Esophagus mucosa (tissue), 1 donor: ENCODE measurements at places on chromosomes 16 and 17.

DNA sequence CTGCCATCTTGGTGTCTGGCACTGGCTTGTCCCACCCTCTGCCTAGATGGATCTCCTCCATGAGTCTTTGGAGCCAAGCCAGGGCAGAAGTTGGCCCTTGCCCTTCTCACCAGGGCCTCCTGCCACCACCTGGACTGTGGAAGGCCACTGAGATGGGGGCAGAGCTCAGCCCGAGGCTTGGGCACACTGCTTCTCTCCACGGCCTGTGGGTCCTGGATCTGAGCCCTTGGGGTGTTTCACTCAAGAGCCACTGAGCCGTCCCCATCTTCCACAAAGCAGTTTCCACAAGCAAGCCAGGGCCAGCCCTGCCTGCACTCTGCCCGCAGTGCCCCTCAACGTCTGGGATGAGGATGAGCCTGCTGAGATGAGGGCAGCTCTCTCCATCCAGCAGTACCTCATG, 16.7 kb upstream of the CD300A start:
- no peak for ATAC-seq

DNA sequence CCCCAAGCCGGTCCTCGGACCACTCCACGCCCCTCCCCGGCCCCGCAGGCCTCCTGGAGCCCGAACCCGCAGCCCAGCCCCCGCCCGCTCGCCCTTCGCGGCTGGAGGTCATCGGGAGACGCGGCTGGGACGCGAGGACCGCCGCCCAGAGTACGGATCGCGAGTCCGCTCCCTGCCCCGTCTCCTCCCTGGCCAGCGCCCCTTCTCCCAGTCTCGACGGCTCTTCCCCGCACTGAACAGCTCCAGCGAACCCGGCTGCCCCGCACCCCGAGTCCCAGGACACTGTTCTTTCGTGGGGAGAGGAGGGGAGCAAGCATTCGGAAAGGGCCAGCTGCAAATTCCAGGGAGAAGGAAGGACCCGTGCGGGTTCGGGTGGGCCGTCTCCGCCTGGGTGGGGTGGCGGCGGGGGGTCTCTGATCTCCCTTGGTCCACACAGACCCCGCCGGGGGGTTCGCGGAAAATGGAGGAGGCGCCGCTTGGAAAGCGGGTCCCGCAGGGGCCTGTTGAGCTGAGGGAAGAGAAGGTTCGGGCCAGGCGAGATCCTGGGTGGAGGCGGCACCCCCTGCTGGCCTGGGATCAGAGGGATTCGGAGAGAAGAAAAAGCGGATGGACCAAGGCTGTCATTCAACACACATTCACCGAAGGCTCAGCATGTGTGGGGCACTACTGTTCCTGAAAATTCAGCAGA, 632 bp upstream of the RTN4RL1 start:
- peak; percentile 25 for ATAC-seq

- ATAC-seq: peak; percentile 71
Measured at GRCh38 chr16:83793179-83793578, 14.6 kb upstream of the HSBP1 start.

GRCh38 chr17:53844491-53845107, 21.9 kb downstream of the KIF2B start:
- no peak for ATAC-seq

DNA sequence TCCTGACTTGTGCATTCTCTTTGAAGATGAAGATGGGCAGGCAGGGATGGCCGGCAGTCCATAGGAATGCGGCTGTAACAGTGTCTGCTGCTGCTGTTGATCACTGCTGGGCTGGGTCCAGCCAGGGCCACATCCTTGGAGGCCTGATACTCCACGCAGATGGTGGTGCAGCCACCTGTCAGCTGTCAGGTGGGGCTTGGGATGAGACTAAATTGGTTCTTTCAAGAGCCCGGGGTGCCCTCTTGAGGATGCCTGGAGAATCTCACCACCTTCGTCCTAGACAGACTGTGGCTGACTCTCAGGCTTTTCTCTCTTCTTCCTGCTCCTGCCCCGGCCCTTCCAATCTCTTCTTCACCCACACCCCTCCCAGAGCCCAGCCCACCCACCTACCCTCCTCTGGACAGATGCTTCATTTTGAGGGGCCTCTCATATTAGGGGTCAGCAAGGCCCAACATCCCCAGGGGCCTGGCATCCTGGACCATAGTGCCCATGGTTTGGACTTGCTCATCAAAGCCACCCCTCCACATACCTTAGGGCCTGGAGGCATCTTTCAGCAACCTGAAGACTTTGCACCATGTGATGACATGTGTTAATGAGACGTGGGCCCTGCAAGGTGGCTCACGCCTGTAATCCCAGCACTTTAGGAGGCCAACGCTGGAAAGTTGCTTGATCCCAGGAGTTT, 19.1 kb downstream of the OSBPL7 start:
- ATAC-seq: peak; percentile 74

- no peak for ATAC-seq
Measured at GRCh38 chr16:27232061-27232900, 29.0 kb downstream of the KDM8 start.

DNA sequence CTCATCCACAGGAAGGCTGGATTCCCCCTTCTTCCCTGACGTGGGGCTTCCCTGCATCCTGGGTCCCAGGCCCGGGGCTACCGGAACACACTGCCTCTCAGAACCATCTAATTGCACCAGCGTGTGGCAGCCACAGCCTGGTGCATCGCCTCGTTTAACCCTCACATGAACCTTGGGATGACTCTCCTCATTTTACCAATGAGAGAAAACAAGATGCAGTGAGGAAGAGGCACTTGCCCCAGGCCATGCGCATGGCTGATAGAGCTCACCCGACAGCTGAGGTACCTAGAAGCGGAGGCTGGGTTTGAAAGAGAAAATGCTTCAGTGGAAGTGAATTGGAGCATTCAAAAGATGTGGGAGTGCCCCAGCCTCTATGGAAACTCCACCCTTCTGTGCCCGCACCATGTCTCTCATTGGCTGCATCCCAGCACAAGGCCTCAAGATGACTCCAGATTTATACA, 162.3 kb downstream of the KATNIP start:
- ATAC-seq: no peak

DNA sequence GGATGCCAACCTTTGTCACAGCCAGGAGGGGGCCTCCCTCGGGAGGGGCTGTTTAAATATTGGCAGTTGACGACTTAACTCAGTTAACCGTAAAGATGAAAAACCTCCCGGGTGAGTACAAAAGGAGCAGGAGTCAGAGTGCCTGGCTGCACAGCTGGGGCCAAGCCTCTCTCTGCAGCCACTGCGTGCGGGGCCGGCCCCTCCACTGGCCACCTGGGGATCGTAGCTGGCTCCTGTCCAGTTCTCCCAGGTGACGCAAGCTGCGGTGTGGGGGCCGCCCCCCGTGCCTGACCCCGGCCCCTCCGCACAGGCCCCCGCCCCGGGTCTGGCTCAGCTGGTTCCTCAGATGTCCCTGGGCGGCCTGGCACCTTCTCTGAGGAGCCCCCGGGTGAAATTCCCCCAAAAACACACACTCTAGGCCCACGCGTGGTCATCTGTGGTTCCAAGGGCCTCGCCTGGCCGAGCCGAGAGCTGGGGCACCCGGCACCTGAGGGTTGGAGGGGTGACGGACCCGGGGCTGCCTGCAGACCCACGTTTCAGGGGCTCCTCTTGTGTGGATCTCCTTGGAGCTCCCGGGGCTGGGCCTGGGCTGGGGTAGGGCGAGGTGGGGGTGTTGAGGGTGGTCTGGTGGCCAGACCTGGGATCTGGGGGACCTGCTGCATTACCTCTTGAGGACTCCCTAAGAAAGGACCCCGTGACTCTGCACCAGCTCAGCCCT, 7.4 kb upstream of the CACNA1H start:
- no peak for ATAC-seq

DNA sequence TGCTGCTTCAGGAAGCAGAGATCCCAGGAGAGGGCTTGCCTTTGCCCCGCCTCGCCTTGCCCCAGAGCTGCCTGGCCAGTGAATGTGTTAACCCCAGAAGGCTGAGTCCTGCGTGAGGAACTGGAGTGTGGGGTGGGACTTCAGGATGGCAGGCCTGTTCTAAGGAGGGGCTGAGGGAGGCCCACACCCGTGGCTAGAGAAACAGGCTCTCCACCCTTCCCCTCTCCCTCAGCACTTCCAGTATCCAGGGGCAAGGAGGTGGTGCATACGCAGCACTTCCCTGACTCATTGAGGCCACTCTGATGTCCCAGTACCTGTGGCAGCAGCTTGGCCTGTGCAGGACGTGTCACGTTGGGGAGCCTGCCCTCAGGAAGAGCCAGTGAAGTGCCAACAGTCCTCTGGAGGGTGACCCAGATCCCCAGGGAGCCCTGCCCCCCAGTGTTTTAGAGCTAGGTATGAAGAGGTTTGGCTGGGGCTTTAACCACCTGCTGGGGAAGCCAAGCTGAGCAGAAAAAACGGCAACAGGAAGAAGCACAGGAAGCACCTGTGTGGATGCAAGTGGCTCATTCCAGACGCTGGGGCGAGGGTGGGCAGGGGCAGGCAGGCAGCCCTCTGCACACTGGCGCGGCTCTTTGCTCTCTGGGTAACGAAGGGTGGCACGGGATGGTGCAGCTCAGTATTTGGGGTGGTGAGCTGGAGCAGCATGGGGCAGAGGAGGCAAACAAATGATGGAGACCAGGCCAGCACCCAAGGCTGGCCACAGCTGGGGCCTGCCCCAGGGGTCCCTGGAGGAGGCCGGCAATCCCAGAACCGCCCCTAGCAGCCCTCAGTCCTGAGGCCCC, 14.7 kb upstream of the CTCF start:
- peak; percentile 74 for ATAC-seq

DNA sequence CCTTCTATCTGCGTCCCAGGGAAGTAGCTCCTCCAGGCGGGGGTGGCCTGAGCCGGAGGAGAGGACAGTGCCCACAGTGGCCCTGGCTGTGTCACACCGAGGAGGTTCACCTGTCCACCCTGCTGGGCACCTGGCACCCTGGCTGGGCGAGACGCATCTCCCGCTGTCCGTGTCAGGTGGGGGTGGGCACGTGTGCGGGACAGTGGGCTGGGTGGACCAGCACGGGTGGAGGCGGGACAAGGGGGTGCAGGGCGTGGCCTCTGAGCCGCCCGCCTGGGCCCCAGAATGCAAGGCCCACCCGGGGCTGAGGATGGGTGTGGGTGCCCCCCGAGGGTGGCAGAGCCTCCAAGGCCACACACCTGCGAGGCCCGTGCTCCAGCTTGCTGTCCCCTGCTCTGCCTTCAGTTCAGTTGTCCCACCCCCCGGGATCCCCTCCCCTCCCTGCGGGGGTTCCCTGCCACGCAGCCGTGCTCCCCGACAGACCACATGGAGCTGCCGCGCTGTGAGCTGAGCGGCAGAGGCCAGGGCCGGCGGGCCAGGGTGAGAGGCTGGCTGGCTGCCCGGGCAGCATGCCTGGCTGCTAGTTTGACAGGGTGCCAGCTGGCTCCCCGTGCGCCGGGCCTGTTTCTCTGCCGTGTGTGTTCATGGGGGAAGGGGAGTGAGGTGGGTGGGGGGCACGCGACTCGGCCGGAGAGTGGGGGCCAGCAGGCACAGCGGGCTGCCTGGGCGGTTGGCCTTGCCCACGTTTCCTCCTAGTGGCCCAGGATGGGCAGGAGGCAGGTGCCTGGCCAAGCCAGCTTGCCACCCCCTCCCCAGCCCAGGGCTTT, 33.9 kb downstream of the BAHCC1 start:
- peak; percentile 60 for ATAC-seq

DNA sequence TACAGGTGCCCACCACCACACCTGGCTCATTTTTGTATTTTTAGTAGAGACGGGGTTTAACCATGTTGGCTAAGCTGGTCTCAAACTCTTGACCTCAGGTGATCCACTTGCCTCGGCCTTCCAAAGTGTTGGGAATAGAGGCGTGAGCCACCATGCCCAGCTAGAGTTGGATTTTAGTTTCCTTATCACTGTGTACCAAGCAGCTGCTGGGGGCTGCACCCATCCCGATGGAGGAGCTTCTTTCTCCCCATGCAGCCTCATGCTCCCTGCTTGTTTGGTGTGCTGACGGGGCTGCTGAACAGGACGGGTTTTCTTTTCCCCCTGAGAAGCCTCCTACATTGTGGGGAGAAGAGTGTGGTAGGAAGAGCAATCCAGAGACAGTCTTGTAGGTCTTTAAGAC, 173.2 kb downstream of the LGALS9B start:
- no peak for ATAC-seq

- ATAC-seq: no peak
Measured at GRCh38 chr16:87245511-87245910, 71.7 kb downstream of the C16orf95 start.

DNA sequence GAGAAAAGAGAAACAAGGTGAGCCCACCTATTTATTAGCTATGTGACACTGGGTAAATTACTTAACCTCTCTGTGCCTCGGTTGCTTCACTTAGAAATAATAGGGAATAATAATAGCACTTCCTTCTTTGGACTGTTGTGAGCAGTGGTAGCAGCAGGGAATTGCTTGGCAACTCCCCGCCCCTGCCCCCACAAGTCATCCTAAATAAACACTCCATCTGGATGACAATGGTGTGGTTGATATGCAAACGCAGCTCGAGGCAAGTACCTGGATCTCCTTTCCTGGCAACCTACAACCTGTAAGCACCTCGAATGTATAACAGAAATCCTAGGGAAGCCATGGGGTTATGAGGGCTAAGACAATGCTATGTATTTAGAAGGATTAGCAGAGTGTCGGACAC, 9.1 kb downstream of the TEKT3 start:
- no peak for ATAC-seq

DNA sequence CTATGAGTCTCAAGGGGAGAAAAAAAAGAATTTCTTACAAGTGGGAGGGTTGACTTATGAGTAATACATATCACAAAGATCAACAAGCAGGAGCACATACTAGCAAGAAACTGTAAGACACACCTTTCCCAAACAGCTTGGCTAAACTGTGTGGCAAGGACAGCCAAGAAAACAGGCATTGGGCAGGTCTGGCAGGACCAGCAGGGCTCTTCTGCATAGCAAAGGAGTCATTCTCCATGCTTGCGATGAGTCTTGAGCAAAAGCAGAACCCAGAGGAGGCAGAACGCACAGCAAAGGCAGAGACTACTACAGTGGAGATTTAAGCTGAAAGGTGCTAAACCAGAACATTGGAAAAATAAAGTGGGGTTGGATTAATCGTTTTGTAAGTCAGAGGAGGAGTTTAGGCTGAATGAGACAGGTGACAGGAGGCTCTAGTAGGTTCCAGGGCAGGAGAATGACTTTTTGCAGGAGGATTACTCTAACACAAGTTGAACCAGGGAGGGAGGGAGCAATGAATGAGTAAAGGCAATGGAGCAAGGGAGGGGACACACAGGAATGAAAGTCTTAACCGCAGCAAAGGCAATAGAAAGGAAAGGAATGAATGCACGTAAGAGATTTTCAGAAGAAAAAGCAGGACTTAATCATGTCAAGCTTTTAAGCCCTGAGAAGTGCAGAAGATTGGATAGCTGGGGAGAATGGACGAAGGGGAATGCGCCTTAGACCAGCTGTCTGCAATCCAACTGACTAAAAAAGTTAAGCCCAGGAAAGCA, 2.7 kb downstream of the N4BP1 start:
- peak; percentile 81 for ATAC-seq

DNA sequence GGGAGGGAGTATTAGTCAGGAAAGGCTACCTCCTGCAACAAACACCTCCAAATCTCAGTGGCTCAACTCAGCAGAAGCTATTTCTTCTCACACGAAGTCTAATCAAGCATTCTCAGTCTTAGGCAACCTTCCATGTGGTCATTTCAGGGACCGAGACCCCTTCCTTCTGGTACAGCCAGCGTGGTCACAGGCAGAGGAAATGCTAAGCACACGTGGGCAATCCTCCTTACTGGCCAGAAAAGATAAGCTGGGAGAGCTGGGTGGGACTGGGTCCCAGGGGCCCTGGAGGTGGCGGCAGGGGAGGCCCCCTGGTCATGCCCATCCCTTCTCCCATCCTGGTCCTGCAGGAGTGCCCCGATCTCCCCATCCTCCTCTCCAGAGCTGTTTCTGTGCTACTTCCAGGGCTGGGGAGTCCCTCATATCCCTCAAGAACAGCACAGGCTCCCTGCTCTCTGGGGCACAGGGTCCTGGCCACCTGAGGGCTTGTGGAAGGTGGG, 5.7 kb upstream of the CX3CL1 start:
- ATAC-seq: peak; percentile 5
